ENCODE measurements at places on chromosomes 16 and 17.

DNA sequence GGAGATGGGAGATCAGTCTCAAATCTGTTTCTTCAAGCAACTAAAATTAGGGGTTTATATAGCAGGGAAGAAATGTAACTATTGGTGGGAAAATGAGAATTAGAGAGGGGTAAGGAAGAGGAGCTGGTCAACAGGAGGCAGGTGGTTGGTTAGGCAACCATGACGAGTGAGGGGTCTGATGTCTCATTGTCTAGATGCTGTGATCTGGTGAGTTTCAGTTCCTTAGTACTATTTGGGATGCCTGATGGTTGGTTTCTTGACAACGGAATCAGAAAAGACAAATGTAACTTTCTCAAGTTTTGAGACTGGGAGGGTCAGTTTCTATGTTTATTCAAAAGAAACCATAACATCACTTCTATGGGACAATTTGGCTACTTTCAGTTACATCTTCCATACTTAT is 415.3 kb upstream of the C16orf82 start:
- no peak for DNase-seq

- DNase-seq: no peak
Measured at GRCh38 chr17:50562242-50563091, 2.0 kb downstream of the CACNA1G start.

GRCh38 chr17:65556014-65556909 is 5.2 kb downstream of the AXIN2 start:
- DNase-seq: peak; percentile 41

DNA sequence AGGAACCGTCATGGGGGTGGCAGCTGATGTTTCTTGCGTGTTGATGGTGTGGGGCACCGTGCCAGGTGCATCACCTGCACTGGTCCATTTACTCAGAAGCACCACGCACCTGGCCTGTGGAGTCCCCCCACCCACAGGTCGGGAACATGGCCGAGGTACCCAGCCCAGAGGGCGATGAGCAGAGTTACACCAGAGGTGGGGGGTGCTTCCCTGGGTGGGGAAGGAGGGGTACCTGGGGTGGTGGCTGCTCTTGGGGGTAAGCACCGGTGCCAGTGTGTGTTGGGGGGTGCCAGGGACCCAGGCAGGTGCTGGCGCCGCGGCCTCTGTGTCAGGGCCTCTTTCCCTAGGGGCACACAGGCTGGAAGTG is 5.0 kb upstream of the ZNF750 start:
- no peak for DNase-seq

- DNase-seq: no peak
Measured at GRCh38 chr17:46090871-46091270, 91.8 kb downstream of the STH start.

DNA sequence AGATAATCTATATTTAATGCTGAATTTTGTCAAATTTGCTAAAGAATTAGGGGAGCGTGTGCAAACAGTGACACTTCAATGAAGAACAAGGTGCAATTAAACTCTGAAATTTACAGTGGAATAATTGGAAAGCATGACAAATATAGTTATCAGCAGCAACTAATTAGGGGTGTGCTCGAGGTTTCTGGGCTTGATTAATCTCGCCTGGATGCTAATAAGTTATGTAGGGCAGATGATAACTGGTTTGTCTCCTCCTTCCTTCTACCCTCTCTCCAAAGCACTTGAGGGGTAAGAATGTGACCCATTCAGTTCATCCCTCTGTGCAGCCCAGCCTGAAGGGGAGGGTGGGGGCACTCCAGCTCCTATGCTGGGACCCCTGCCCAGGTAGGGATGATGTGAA is 21.9 kb downstream of the MRM1 start:
- no peak for DNase-seq

- peak; percentile 90 for DNase-seq
Measured at GRCh38 chr17:62671553-62671952, 44.1 kb downstream of the MRC2 start.

GRCh38 chr17:31556969-31557645 is 165.6 kb downstream of the RAB11FIP4 start:
- DNase-seq: no peak

DNA sequence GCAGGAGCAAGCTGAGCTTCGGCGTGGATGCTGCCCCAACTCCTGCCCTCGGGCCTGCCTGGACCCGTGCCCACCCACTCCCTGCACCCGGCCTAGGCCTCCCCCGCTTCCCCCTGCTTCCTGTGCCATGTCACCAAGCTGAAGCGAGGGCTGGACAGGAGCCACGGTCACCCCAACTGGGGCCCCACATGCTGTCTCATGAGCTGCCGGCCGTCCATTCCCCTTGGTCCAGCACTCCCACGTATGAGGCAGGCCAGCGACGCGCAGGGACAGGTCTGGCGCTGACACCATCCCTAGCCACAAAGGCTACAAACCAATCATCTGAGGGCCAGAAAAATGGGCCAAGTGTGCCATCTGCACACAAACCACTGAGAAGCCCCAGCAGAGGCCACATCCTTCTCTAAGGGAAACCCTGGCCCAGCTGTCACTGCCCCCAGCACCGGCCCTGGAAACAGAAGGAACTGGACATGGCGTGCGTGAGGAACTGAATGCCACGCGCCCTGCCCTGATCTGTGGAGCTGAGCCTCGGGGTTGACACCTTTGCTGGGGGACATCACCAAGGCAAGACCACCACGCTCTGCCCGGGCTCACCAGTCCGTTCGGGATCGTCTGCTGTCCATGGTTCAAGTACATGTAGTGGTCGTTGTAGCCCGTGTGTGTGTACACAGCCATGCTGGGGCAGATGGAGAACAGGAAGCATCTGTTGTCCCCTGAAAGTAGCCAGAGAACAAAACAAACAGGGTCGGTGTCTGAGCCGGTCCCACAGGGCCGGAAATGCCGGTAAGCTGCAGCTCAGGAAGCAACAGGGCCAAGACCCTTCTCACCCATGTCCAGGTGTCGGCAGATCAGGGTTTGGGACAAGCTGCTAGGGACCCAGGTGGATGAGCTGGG is 22.2 kb downstream of the MEAK7 start:
- no peak for DNase-seq

GRCh38 chr17:35051183-35051578 is 12.3 kb downstream of the RFFL start:
- DNase-seq: no peak

GRCh38 chr17:73064084-73064938 is 28.2 kb downstream of the SLC39A11 start:
- no peak for DNase-seq

DNA sequence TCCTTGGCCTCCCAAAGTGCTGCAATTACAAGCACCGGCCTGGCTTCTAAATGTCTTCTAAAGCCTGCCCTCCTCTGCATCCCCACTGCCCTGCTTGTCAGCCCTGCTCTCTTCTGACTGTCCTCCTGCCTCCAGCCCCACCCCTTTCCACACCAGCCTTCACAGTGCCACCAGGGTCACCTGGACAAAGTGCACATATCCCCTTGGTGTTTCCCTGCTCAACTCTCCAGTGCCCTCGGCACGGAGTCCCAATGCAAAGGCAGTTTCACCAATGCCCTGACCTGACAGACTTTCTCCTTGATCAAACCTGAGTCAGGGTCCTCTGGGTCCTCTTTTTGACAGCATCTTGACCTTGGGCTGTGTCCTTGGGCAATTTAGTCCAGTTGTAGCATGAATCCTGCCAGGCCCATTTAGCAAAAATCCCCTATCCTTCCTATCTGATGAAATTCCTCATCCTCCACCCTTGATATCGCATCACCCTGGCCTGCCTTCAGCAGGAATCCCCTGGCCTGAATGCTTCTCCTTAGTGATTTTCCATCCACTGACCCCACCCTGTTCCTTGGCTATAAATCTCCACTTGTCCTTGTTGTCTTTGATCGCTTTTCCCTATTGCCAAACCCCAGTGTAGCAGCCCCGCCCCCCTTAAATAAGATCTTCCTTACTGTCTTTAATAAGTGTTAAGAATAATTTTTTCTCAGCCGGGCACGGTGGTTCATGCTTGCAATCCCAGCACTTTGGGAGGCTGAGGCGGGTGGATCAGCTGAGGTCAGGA is 42.7 kb upstream of the ETV4 start:
- no peak for DNase-seq

DNA sequence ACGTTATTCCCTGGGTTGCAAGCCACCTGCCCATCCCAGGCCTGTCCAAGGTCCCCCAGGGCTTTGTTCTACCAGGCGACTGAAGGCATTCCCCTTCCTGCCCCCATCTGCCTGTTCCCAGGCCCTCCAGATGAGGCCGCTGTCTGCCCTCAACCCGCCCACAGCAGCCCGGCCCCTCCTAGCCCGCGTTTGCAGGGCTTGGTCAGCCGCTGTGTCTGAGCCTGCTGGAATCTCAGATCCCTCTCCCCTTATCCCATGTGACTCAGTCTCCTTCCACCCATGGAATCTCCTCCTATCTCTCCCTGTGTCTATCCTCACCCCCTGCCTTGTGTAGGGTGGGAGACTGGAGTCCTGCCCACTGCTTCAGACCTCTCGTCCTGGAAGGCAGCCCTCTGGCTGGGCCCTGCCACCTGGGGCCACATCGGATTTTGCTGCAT is 186.0 kb upstream of the TNRC6C start:
- DNase-seq: no peak

DNA sequence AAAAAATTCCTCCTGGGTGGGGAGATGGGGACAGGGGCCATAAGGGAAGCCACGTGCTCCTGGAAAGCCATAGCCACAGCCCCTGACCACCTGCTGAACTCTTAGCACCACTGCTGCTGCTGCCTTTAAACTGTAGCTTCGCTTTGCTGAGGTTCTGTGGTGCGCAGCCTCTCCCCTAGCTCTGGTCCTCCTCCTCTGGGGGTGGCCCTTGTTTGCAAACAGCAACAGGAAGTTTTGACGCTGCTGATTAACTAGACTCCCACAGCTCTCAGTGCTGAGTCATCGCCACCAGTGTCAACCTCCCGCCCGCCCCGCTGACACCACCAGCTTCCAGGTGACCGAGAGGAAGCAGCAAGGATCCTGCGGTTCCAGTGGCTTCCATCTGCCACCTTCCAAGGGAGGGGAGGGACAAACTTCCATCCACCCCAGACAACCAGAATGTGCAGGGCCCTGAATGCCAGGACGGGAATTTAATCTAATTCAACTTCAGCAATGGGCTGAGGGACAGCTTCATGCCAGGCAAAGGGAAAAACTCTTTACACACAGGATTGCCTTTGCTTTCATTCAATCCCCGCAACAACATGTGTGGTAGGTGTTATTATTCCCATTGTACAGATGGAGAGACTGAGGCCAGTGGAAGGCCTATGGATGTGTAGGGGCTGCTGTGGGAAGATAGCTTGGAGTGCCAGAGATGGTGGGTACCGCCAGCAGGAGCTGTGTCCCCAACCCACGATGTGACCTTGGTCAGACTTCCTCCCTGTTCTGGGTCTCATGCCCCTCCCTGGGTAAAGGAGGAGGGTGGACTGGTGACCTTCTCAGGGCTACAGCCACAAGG is 8.1 kb upstream of the KIFC3 start:
- DNase-seq: peak; percentile 93

DNA sequence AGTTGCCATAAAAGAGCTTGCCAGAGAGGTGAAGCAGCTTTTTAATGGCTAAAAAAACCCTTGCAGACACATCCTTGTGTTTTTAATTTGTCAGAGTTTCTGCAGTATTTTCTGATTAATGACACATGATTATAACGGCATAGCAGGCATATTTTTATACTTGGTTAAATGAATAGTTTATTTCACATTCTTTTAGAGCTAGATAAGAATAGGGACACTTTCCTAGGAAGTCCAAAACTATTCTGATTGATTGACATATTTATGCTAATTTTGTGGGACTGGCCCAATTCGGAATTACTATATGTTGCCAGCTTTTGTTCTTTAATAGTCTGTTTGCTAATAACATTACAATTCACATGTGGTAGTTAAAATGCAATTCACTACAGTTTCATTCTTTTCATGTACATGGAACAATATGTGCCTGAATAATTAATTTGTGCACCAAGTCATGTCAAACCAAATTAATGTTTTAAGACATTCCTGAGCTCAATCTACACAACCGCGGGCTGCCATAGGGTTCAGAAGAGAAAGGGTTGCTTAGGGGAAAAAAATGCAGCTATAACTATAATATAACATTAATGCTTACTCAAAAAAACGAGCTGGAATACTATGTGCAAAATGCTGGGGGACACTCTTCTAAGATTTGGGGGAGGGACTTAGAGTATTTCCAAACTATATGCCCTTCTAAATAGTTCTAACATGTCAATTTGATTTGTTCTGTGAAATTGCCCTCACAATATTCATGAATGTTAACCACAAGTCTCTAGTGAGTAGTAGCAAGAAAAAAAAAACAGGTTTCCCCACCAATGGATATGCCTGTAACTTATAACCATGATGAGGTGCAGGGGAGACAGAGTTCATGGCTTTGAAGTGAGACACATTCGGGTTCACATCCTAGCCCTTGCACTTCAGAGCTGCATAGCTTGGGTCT is 305.4 kb downstream of the CEP112 start:
- no peak for DNase-seq

DNA sequence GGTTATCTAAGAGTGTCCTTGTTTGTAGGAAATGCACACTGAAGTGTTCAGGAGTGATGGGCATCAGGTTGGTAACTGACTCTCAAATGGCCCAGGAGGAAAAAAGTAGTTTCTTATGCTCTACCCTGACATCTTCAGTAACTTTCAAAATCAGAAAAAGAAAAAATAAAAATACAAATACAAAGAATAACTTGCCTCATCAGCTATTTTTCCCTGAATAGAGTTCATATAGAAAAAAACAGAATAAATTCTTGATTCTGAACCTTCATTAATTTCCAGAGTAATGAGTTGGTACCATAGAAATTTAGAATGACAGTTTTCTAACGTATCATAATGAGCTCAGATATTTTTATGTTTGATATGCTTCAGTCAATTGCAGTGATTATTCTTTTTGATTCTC is 27.2 kb upstream of the HYDIN start:
- DNase-seq: no peak

- no peak for DNase-seq
Measured at GRCh38 chr17:60827943-60828342, 150.3 kb downstream of the BCAS3 start.

DNA sequence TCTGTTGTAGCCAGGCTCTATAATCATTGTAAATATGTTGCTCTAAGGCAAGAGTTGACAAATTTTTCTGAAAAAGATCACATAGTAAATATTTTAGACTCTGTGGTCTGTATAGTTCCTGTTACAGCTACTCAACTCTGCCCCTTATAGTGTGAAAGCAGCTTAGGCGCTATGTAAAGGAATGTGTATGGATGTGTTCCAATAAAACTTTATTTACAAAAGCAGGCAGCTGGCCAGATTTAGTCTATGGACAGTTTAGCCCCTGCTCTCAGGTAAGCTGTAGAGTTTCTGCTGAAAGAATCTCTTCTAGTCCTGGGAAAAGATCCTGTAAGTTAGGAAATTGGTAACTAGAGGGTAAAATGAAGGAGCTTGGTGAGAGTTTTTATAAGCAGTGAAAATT is 133.1 kb downstream of the SALL1 start:
- DNase-seq: no peak

GRCh38 chr16:14472357-14472756 is 157.7 kb downstream of the PARN start:
- no peak for DNase-seq

- DNase-seq: peak; percentile 83
Measured at GRCh38 chr17:27245230-27245696, 48.7 kb upstream of the WSB1 start.

Measured in NCI-H510A (cell line).